ENCODE measurements at places on chromosomes 13 and 19.
A peak's percentile ranks its signal among the peaks of the same experiment; 100 is the strongest.

DNA sequence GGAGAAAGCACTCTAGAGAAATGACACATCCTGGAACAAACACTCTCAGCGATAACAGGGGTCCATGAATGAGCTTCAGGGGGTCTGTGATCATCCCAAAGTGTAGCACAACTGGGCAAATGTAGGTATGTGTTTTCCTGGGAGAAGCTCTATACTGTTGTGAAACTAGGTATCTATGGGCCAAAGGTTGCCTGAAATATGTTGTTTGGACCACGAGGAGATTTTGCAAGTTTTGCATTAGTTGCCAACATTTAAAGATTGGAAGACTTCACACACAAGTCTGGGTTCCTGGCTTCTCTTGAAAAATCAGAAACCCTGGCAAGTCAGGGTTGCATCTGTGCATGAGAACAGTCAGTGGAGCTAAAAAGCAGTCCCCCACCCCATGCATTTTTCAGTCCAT is 26.7 kb upstream of the POU2F2 start:
- DNase-seq, result no peak

DNA sequence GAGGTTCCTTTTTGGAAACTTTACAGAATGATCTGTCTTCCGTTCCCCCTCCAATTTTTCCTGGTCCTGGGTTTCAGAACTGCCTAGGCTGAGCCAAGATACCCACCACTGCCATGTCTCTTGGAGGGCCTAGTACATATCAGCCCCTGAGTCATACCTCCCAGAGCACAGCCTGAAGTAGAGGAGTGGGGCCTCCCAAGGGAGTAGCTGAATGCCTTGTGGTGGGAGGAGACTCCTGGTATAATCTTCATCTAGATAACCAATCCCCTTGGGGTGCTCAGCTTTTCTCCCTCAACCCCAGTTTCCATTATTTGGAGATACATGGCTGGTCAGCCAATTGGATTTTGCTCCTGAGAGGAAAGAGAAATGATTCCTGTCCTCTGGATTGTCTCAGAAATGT is 30.3 kb downstream of the ZNF763 start:
- DNase-seq, result no peak

DNA sequence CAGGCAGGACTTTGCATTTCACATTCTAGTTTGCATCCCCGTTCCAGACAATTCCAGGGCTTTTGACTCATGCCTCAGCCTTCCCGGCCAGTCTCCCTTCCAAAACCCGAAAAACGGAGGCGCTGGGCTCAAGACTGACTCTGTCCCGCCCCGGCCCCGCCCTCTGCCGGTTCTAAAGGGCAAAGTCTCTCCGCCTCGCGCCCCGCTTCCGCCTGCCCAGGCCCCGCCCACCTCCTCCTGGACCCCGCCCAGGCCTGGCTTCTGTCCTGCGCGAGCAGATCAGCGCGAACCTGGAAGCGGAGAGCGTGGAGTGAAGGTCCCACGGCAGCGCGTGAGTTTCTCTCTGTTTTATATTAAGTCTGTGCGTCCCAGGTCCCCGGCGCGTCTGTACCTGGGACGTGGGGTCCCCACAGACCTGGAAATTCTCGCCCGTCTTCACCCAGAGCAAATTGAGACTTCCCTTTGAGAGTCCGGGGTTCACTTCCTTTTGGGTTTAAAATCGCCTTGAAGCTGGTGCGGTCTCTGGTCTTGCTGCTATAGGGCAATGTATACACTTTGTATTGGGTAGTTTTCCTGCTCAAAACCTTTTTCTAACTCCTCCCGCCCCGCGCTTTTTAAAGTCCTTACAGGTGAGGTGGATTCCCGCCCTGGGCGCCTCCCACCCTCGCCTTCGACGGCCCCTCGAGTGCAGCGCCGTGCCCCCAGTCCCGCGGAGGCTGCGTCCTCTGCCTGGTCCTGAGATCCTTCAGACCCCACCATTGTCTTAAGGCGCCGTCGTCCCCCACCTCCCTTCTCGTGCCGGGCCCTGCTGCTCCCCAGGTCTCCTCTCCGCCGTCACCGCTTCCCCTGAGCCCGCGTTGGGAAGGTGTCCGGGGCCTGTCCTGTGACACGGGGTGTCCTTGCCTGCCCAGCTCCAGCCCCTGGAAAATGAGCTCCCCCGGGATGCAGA is 31.2 kb downstream of the ZNF701 start:
- peak; percentile 44 for DNase-seq

DNA sequence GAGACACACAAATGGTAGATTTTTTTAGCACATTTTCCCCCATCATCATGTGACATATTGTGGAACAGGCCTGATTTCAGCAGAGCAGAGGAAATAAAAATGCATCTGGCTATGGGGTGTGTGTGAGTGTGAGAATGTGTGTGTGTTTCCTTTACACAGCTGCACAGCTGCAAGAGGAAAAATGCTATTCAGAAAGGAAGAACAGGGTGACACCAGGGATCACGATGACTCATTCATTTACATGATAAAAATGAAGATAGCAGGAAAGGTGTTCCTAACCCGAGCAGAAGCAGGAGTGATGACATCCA is 469.5 kb upstream of the TSHZ3 start:
- no peak for DNase-seq

DNA sequence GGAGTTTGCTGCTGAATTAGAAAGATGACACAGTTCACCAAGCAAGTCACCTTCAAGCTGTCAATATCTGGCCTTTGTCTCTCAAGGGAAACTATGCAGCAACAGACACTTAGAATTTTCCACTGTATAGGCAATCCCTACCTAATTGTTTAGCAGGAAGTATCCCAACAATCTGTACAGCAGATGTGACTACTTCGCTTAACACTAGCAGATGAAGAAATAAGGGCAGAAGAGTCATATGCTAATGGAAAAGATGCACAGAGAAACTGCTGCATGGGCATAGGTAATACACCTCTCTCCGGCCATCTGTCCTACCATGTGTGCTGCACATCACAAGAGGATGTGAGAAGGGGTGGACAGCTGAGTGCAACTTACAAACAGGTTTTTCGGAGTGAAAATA is 851.2 kb downstream of the PCDH9 start:
- DNase-seq, result no peak

- DNase-seq, result no peak
Observed at GRCh38 chr13:44905556-44905955, 83.7 kb downstream of the NUFIP1 start.

DNA sequence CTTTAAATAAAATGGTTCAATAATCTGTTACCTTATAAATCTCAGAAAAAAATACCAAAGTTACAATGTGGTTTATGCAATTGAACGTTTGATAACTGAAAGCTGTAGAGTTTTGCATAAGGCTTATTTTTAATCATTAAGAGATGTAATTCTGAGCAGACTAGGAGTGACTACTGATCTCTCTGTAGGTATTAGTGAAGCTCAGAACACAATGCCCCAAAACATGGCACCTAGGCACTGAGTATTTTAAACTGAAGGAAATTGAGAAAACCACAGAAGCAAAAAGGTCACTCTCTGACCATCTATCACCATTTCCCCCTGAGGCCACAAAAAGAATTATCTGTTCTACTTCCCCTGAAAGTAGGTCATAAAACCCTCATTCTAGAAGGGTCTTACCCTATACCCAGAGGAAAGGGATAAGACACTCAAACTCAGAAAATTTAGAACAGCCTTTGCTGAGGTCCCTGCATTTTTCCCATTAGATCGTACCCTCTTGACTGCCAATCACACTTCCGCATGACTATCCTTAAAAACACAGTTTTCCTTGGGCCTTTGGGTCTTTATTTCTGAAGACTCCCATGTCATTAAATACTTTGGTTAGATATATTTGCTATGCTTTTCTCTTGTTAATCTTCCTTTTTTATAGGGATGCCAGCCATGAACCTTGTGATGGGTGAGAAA is 158.1 kb downstream of the PCDH9 start:
- no peak for DNase-seq

GRCh38 chr13:96779691-96780090 is 214.6 kb downstream of the OXGR1 start:
- no peak for DNase-seq

GRCh38 chr19:10508036-10508435 is 4.9 kb upstream of the KEAP1 start:
- no peak for DNase-seq

DNA sequence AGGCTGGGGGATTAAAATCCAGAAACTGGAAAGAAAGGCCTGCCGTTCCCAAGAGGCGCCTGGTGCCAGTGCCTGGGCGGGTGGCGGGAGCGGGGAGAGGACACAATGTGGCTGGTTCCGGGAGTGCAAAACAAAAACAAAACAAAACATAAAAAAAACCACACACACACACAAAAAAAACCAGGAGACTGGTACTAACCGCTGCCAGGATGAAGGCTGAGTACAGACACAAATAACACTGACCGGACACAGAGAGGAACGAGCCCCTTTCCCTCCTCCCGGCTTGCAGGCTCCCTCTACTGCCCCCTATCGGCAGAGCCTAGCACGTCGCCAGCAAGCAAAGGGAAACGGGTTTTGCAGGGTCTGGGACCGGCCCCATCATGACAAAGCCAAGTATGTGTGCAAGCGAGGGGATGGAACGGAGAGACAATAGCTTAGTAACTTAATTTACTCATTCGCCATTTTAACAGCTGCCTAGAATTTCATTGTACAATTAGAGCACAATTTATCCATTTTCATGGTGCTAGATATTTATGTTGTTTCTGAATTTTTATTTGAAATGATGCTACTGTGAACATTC is 17.9 kb upstream of the ZDHHC20 start:
- DNase-seq, result no peak

DNA sequence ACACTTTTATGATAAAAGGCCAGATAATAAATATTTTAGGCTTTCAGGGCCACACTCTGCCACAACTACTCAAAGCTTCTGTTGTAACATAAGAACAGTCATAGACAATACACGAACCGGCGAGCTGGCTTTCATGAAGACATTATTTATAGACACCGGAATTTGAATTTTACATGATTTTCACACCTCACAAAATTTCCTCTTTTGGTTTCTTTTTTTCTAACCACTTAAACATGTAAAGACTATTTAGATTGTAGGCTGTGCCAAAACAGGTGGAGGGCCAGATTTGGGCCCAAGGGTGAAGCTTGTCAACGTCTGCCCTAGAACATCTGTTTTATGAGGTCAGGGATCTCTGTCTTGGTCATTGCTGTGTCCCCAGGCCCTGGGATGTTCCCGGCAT is 29.7 kb upstream of the FXYD3 start:
- no peak for DNase-seq

DNA sequence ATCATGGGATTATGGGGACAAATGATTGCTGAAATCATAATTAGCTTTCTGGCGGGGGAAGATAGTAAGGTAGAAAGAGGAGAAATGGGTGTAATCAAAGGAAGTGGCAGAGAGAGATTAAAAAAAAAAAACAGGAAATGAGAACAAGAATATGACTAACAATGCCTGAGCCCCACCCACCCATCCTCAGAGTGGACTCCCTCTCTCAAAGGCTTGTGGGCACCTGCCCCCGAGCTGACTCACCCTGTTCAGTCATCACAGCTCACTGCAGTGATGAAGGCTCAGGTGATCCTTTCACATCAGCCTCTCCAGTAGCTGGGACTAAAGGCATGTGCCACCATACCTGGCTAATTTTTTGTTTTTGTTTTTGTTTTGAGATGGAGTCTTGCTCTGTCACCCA is 26.4 kb upstream of the TPT1 start:
- DNase-seq, result peak; percentile 7

DNA sequence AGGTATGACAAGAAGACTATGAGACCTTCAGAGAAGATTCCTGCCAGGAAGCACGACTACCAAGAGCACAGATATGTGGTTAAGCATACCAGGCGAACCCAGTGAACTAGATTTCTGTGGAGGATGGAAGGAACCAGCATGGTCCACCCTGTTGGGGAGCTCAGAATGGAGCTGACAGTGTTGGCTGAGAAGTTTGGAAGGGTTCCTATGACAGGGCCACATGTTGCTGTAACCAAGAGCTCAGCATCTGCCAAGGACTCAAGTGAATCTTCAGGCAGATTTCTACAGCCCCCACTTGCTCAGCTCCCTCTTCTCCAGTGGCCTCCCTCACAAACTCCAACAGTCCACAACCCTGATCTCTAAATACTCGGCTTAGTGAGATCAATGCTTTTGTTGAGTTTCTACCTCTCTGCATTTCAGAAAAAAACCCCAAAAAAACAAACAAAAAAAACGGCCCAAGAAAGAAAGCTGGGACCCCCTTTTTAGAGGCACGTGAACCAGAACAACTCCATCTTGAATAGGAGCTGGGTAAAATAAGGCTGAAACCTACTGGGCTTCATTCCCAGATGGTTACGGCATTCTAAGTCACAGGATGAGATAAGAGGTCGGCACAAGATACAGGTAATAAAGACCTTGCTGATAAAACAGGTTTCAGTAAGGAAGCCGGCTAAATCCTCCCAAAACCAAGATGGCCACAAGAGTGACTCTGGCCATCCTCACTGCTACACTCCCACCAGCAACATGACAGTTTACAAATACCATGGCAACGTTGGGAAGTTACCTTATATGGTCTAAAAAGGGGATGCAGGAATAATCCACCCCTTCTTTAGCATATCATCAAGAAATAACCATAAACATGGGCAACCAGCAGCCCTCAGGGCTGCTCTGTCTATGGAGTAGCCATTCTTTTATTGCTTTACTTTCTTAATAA is 691.1 kb downstream of the UQCRFS1 start:
- DNase-seq, result no peak

DNA sequence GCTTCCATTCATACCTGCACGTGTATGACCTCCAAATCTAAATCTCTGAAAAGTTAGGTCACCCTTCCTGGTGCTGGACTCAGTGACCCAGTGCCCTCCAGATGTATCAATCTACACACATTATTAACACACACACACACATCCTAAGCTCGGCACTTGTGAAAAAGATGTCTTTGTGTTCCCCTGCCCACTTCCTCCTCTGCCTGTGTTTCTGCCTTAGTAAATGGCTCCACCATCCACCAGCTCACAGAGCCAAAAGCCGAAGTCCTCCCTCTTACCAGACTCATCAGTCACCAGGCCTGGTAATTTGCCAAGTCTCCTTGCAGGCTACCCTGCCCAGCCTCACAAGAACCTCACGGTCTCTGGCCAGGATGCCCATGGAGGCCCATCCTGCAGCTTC is 131.5 kb downstream of the SHISA2 start:
- DNase-seq, result no peak

GRCh38 chr19:11260996-11261395 is 1.3 kb downstream of the DOCK6 start:
- DNase-seq, result no peak

DNA sequence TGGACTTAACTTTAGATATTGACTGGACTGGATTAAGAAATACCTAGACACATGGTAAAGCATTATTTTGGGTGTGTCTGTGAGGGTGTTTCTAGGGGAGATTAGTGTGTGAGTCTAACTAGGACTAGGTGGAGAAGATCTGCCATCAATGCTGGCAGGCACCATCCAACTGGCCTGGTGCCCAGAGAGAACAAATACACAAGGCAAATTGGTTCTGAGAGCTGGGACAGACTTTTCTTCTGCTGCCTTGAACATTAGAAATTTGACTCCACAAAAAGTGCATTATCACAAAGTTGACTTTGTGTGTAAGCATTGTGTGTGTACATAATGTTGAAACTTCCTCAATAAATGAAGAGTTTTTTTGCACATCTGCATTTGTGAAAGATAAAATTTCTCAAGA is 522.1 kb downstream of the SUCLA2 start:
- no peak for DNase-seq

GRCh38 chr13:59744747-59745391 is 418.9 kb downstream of the DIAPH3 start:
- DNase-seq, result no peak

Measured in NCI-H1436 treated with DMSO at 0.1 percent for 48 hours (cell line).